ENCODE measurements at places on chromosomes 2 and 18. TPM values are rescaled to one million over a fixed set of nuclear protein-coding genes. Genes with fewer than 3 reads are reported as not detected.

The SIX3 gene
- total RNA-seq: 0.41 TPM

The DCDC2C gene
- 0.24 TPM for total RNA-seq

The REG3A gene
- total RNA-seq: not detected

The ELOA2 gene
- not detected for total RNA-seq

The PREB gene
- 65.1 TPM for total RNA-seq

The ABCG8 gene
- total RNA-seq: not detected

The IL36G gene
- total RNA-seq: not detected

The C2orf66 gene
- 0.07 TPM for total RNA-seq

The TCF7L1 gene
- total RNA-seq: 7.3 TPM

The FEV gene
- total RNA-seq: not detected

The PROKR1 gene
- total RNA-seq: not detected

The TMEM169 gene
- total RNA-seq: 0.85 TPM

The ASAP2 gene
- 39.9 TPM for total RNA-seq

The LDLRAD4 gene
- 1.7 TPM for total RNA-seq

The DHRS9 gene
- 3.5 TPM for total RNA-seq

The TXNDC2 gene
- 0.38 TPM for total RNA-seq

The POTEC gene
- not detected for total RNA-seq

The DHX57 gene
- 20.8 TPM for total RNA-seq

The RNU2-63P gene
- total RNA-seq: not detected

The COLEC11 gene
- total RNA-seq: 0.62 TPM

The MTHFD2 gene
- total RNA-seq: 166 TPM

The MATN3 gene
- total RNA-seq: 12.5 TPM

The COL4A3 gene
- total RNA-seq: 0.45 TPM

The PTPN2 gene
- total RNA-seq: 21.5 TPM

The ABHD1 gene
- 1.3 TPM for total RNA-seq

The RGPD3 gene
- total RNA-seq: 0.13 TPM

The ACAA2 gene
- 61.2 TPM for total RNA-seq

The POTEF gene
- total RNA-seq: not detected

The UGT1A4 gene
- total RNA-seq: not detected

The PLGLB2 gene
- 0.49 TPM for total RNA-seq

The KCNG2 gene
- not detected for total RNA-seq

The SLC38A11 gene
- total RNA-seq: not detected

The MROH2A gene
- 0.32 TPM for total RNA-seq

The ZDBF2 gene
- 1.1 TPM for total RNA-seq

The HJURP gene
- 87.6 TPM for total RNA-seq

The CROCC2 gene
- not detected for total RNA-seq

The CNOT11 gene
- total RNA-seq: 40.3 TPM

The CCDC121 gene
- 4.1 TPM for total RNA-seq

The DYNAP gene
- total RNA-seq: not detected

The HRH4 gene
- total RNA-seq: not detected

The GATA6 gene
- 2.2 TPM for total RNA-seq

The PKDCC gene
- 32.9 TPM for total RNA-seq

The CHMP1B gene
- total RNA-seq: 50.2 TPM

The SPEG gene
- total RNA-seq: 6.7 TPM

The BARD1 gene
- 9.3 TPM for total RNA-seq

The ACKR3 gene
- total RNA-seq: 36.4 TPM

The FER1L5 gene
- total RNA-seq: not detected

The PAIP2B gene
- total RNA-seq: 0.36 TPM

The LYPD1 gene
- total RNA-seq: 18.2 TPM

The BOLL gene
- not detected for total RNA-seq

The MRO gene
- 0.36 TPM for total RNA-seq

The SDC1 gene
- total RNA-seq: 184 TPM

The CCDC102B gene
- 0.25 TPM for total RNA-seq

The MYCN gene
- total RNA-seq: not detected

The CNTNAP5 gene
- total RNA-seq: not detected

The NT5DC4 gene
- total RNA-seq: not detected

The VIL1 gene
- total RNA-seq: 0.16 TPM

The FLACC1 gene
- not detected for total RNA-seq

The CCL20 gene
- total RNA-seq: 7.2 TPM
